ENCODE measurements at places on chromosomes 5 and 9.

DNA sequence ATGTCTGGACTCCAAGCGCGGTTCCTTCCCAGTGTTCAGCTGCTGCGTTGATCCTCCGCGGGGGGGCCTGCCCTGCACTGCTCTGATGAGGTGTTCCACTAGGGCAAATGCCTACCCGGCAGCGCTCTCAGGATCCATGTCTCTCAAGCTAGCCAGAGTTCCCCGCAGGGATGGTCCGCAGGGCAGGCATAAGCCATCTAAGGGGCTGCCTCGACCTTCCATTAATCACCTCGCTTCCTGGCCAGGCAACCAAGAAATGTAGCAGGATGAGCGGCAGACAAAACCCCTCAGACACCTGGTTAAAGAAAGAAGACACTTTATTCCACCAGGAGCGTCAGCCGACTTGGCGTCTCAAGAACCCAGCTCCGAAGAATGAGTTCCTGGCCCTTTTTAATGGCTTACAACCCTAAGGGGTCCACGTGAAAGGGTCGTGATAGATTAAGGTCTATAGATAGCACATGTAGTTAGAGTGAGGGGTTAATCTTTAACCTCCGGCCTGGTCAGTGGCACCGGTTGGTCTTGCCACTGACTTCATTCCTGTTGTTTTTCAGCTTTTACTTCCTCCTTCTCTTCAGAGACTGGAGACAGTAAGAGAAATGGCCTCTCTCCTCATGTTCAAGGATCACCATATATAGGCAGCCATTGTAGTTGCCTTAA lies 47.2 kb upstream of the COX7C start:
- DNase-seq, result no peak

GRCh38 chr9:136604823-136605525 lies 57.7 kb upstream of the EGFL7 start:
- no peak for DNase-seq

DNA sequence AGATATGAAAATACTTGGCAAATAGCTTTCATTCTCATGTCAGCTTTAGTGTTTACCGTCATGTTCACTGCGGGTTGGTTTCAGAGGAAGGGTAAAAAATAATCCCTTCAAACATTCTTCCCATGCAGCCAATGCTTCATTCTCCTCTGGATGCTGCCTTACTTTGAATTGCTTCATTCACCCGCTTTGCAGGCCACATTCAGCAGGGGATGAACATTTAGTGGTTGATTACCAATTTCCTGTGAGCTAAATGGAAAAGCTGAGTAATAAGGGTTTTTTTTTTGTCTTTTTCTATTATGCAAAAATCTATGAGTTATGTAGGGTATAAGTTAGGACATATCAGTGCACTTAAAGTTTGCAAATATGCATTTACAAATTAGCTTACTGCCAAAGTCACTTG lies 96.3 kb upstream of the MEF2C start:
- DNase-seq, result no peak

- peak; percentile 99 for DNase-seq
Observed at GRCh38 chr5:181223058-181223728, at the start of gene TRIM41. TSS of gene TRIM41 (plus strand) at chr5:181223281. CDS start at chr5:181224000, 719 bp downstream.

- peak; percentile 58 for DNase-seq
Observed at GRCh38 chr5:87411973-87412629, 629 bp downstream of the CCNH start.
